Activated CD8-positive, alpha-beta memory T cell treated with anti-CD3 and anti-CD28 coated beads, Interleukin-2, amount 50 U/mL, for 48 hours (primary cell): ENCODE measurements at places on chromosomes 11 and 22.
A peak's percentile ranks its signal among the peaks of the same experiment; 100 is the strongest.

- DNase-seq = no peak
Observed at GRCh38 chr11:35170503-35170902, 31.5 kb downstream of the CD44 start.

DNA sequence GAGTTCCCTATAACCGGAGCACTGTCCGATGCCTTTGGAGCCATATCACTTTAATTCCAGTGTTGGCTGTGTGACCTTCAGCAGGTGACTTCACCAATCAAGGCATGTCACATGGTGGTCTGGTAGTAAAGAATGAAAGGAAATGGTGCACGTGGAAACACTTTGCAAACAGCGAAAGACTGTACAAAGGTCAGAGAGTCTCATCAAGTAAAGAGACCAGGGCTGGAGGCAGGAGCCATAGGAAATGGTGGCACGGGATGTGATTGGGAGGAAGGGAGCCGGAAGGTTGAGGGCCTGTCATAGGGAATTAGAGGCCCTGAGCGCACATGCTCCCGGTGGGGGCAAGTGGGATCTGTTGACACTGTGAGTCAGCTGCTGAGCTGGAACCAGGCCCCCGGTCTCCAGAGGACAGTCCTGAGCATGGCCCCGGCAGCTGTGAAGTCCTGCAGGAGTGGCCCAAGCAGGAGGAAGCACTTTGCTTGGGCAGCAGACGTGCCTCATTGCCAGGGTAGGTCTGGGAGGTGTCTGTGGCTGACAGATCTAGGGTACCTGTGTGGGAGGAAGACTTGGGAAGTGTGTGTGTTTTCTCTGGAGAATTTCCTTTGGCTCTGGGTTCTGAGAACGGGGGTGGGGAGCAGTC lies 2.0 kb downstream of the DAGLA start:
- DNase-seq = no peak

DNA sequence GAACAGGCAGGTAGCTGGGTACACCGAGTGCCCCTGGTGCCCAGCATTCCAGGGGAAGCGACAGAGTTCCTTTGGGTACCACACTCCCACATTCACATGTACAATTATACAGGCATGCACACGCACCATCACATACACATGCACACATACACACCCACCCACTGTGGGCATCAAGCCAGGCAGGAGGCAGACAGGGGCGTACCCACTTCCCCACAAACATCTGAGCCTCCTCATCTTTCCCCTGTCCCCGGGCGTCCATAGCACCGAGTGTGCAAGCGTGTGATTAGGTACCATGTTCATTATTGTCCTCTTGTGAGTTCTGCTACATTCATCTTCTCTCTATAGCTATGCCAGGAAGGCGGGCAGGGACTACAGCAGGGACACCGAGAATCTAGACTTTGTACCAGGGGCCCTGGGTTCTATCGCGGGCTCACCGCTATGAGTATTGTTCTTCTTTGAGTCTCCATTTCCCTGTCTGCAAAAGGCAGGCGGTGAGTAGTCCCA lies 2.1 kb upstream of the CARD10 start:
- no peak for DNase-seq

DNA sequence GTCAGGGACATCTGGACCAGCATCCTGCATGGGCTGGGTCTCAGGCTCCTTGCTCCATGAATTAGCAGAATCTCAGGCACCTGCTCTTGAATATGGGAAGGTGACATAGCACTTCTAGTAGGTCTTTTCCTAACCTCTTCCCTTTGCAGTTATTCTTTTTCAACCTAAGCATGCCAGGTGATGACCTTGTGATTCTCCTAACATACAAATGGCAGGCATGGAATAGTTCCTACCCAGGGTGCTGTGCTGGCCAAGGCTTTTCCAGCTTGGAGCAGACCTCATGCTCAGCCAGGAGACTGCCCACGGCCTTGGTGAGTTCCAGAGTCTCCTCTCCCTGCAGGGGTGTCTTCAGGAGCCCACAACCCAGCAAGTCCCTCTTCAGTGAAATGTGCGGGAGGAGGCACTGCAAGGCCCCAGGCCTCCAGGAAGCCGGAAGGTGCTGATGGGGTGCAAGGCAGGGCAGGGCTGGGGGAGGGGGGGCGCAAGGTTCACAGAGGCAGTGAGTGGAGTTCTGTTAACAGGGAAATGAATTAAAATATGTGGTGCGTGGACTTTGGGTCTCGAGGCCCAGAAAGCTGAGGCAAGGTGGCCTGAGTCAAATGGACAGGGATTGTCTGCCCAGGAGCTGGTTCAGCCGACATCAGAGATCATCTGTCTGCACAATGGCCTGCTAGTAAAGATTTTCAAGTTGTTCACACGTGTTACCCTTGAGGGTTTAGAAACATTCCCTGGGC lies 75.9 kb upstream of the SEPTIN5 start:
- DNase-seq = peak; percentile 41

- DNase-seq = no peak
Observed at GRCh38 chr11:87722756-87723565, 452.3 kb downstream of the RAB38 start.

DNA sequence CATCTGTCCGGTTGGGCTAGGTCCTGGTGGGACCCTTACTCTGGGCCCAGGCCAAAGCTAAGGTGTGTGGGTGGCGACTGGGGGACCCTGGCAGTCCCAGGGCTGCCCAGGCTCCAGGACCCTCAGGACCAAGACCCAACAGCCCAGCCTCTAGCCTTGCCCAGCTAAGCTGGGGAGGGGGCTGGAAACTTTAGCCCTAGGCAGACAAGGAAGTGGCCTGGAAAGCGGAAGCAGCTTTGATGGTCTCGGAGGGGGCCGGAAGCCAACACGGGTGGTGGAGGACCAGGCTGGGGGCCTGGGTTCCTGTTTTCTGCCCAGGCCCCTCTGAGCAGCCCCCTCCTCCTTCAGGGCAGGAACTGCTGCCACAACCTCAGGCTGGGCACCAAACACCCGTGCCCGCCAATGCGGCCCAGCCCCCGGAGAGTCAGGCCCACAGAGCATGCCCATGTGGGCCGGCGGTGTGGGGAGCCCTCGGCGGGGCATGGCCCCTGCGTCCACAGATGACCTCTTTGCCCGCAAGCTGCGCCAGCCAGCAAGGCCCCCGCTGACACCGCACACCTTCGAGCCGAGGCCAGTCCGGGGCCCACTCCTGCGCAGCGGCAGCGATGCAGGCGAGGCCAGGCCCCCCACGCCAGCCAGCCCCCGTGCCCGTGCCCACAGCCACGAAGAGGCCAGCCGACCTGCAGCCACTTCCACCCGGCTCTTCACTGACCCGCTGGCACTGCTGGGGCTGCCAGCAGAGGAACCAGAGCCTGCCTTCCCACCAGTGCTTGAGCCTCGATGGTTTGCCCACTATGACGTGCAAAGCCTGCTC lies 2.8 kb downstream of the SIPA1 start:
- peak; percentile 63 for DNase-seq

- peak; percentile 33 for DNase-seq
Observed at GRCh38 chr11:133903875-133904817, 52.6 kb downstream of the IGSF9B start.

GRCh38 chr11:67496113-67496512 lies 9.1 kb downstream of the PITPNM1 start:
- no peak for DNase-seq

- DNase-seq = no peak
Observed at GRCh38 chr11:114026355-114026754, 33.2 kb upstream of the ZBTB16 start.

GRCh38 chr11:101618709-101619108 lies 34.9 kb upstream of the TRPC6 start:
- no peak for DNase-seq

GRCh38 chr22:36964106-36964505 lies 50.7 kb downstream of the CSF2RB start:
- no peak for DNase-seq

DNA sequence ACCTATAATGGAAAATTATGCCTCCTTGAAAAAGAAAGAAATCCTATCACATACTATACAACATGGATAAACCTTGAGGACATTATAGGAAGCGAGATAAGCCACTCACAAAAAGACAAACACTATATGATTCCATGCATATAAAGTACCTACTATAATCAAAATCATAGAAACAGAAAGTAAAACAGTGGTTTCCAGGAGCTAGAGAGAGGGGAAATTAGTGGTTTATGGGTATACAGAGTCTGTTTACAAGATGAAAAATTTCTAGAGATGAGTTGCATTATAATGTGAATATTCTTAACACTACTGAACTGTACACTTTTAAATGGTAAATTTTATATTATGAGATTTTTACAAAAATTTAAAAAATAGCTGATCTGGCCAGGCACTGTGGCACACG lies 40.5 kb upstream of the ARHGAP42 start:
- DNase-seq = no peak

DNA sequence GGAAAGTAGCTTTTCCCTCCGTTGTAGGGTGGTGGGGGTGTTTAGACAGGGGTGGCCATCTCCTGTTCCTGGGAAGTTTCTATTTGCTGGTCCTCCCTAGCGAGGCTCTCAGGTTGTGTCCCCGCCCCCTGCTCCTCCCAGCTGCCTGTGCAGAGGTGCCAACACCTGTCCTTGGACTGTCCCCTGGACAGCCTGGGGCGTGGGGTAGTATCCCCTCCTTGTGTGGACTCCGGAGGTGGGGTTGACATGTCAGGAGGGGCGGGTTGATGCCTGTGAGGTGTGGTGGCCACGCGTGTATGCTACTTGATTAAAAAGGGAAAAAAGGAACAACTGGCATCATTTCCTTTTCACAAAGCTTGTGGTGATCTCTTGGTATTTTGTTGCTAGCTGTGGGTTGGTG lies 14.3 kb upstream of the RANBP1 start:
- DNase-seq = no peak

DNA sequence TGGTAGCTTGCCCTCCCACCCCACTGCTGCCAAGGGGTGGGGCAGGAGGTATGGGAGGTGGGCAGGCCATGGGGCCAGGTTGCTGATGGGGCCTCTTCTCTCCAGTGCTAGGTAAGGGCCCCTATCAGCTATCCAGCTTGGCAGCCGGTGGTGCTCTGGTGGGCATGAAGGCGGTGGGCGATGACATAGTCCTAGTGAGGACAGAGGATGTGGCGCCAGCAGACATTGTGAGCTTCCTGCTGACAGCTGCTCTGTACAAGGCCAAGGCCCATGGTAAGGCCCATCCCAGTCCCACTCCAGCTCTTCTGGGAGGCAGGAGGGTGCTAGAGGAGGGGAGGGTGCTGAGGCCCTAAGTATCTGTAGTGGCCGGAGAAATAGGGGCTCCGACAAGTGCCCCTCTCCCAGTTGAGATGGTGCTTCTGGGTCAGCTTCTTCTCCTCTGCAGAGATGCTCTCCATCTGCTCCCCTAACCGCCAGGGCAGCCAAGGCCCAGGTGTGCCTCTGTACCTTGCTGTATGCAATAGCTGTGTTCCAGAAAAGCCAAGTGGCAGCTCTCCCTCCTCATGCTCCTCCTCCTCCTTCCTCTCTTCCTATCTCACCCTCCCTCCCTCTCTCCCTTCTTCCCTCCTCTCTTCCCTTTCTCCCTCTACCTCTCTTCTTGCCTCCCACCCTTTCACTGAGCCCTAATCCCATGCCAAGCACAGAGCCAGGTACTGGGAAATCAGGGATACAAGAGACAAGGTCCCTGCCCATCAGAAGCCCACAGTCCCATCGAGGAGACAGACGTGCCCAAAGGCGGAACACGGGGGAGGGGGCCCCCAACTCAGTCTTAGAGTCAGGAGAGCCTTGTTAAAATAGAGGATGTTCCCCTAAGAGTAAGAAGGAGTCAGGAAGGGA lies 55.3 kb downstream of the OTOG start:
- DNase-seq = no peak

GRCh38 chr11:110069158-110069737 lies 23.9 kb upstream of the ZC3H12C start:
- DNase-seq = no peak

DNA sequence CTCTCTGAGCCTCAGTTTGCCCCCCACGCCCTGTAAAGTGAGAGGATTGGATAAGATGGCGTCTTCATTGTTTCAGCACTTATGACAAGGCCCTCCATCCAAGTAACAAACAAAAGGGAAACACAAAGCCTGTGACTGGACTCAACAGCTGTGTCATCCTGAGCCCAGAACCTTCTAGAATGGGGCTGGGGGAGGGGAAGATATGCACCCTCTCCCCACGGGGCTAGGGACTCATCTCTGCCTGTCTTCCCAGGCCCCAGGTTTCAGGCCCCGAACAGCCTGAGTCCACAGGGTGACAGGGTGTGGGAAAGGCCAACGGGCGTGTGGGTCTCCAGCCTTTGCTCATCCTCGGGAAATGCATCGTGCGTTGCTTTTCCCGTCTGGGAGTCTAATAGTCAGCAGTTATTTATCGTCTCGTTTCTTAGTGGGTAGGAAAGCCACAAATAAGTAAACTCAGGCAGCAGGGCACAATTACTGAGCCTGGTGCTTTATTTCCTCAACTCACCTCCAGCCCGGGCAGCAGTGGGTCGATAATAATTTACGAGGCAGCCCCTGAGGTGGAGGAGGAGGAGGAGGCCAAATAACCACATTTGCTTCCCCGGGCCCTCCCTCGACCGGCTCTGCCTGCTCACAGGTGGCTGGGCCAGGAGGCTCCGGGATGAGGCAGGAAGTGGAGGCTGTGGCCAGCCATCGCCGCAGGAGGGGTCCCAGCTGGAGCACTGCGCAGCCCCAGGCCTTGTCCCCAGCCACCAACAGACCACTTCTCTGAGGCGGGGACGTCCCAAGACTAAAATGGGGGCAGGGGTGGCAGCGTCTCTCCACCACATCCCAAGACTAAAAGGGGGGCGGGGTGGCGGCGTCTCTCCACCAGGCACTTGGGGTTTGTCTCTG lies 54.4 kb downstream of the FLRT1 start:
- DNase-seq = no peak

DNA sequence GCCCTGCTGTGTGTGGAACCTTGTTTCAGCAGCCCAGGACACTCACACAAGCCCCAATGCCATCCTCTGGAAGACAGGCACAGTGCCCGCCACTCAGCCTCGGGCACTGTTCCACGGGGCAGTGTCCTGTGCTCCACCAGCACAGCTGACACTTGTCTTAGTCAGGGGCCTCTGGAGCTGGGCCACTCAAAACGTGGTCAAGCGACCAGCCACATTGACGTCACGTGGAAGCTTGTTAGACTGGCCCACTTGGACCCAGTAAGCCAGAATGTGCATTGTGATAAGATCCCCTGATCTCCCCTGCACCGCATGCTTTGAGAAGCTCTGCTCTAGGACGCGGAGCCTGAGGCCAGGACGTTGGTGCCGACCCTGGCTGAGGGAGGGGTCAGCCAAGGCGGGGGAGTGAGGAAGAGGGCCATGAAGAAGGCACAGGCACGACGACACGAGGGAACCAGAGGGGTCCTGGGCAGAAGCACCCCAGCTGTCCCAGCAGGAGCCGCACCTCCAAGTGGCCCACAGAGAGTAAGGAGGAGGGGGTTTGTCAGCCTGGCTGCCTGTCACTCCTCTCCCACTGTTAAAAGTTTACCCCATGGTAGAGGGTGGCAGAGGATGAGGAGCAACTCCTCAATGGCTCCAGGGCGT lies 64.6 kb downstream of the LINC01488 start:
- no peak for DNase-seq

- peak; percentile 79 for DNase-seq
Observed at GRCh38 chr11:96341211-96342013, 1.6 kb downstream of the MAML2 start.
